ENCODE measurements at places on chromosomes 7 and 10.

DNA sequence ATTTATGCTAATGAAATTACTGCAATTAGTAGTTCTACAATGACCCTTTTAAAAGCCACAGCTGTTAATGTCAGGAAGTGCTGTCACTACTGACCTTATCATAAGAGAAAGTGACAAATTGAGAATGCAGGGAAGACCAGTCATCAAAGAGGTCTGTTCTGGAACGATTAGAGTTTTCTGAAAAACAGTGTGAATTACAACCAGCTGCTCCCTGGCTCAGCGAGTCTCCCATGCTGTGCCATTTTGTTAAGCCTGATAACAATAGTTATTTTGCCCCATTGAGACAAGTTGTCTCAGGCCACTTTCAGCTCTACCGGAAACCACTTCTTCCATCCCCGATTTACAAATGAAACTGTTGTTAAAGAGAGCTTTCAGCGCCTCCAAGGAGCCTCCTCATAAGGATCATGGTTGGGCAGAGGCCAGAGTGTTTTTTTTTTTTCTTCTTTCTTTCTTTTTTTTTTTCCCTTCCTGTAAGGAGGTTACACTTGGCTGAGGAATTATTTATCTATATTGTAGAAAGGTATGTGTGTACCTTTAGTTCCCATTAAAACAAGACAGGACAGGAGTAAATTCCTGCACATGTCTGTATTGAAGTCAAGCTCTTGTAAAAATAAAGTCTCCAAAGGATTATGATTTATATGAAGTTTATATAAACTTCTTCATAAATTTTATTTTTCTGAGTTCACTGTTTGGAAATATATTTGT lies 173.6 kb downstream of the CDCA7L start:
- DNase-seq, result no peak

DNA sequence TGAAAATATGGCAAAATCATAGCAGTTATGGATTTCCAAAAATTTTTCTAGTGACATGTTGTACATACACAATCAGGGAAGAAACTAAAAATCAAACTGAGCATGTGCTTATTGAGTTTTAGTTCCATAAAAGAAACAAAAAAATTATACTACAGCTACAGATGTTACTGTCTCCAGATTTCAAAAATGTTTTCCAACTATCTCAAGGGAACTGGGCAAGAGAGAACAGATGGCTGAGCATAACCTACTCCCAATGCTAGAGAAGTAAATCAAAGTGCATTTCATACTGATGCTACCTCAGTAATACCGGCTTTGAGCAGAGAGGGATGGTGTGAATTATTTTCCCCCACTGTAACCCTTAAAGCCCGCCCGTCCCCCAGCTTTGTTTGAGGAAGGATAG lies 40.7 kb upstream of the KMT2C start:
- DNase-seq, result no peak

GRCh38 chr10:14648946-14649345 lies 125.8 kb downstream of the FAM107B start:
- DNase-seq, result no peak

GRCh38 chr10:102931643-102932042 lies 13.5 kb downstream of the CNNM2 start:
- DNase-seq, result no peak

DNA sequence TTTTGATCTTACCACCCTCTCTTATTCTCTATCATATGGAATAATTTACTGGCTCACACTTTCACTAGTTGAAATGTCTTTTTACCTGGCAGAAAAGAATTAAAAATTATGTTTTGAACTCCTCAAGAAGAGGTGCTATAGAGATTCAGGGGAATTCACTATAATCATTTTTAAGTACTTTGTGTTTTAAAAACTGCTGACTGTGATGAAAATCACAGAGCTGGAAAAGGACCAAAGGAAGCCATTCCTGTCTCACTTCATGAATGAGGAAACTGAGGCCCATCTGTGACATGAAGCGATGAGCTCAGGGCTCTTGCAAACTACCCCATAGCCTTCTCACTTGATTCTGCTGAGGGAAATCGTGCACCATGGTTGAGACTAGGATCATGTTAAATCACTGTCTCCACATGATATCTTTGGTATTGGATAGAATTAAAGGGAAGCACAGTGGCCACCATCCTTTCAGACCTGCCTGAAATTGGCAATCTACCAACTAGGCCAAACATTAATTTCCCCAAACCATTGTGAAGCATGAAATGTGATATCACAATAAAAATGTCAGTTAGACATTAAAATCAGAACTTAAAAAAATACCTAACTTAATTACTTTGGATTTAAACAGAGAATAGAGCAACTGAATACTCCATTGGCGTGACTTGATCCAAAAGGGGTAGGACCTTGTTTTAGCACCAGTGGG lies 141.0 kb downstream of the FZD1 start:
- DNase-seq, result no peak

DNA sequence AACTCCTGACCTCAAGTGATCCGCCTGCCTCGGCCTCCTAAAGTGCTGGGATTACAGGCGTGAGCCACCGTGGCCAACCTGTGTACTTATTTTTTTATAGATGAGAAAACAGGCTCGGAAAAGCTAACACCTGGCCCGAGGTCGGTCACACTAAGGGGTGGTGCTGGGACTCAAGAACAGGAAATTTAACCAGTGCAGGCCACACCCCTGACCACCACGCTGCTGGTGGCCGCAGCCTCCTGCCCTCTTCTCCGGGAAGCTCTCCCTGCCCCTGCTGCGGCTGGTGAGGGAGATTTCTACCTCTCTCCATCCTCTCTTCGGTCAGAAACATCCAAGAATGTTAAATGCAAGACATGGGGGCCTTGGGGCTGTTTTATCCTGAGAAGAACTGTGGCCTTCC lies 63.2 kb downstream of the TNRC18 start:
- no peak for DNase-seq

GRCh38 chr7:47664650-47665195 lies 82.8 kb upstream of the TNS3 start:
- no peak for DNase-seq

- no peak for DNase-seq
These were observed 110.9 kb downstream of the WDR11 start for GRCh38 chr10:120961795-120962755.

DNA sequence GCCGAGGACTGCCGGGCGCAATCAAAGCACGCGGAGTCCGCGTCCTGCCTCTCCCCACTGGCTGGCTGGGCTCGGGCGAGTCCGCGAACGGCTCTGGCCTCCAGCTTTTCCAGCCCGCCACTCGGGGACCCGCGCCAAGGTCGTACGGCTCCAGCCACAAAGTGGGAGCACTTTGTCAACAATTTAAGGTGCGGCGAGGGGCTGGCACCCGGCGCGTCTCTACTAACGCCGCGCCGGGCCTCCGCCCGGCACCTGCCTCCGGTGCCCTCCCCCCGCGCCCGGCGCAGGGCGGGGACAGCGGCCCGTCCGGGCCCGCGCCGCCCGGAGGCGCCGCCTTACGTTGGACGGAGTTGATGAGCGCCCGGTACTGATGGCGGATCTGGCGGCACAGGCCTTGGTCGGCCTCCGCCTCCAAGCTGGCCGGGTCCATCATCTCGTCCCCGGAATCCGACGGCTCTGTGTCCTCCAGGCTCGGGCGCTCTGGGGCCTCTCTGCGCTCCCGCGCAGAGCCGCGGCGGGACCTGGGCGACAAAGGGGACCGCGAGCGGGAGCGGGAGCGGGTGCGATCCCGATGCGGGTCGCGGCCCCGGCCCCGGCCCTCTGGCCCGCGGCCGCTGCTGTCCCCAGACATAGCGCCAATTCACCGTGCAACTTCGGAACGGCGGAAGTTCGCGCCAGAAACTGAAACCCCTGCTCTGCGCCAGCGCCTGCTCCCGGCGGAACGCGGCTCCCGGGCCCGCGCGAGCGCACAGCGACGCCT lies at the start of gene NSMCE4A:
NSMCE4A (minus strand) TSS at position 683 of the 760 bp plus-strand sequence; CDS start at position 631, 52 bp downstream.
- DNase-seq, result peak; percentile 84

GRCh38 chr10:10788761-10789160 lies 228.9 kb upstream of the CELF2 start:
- DNase-seq, result no peak

- peak; percentile 57 for DNase-seq
These were observed 96.5 kb downstream of the PFKFB3 start for GRCh38 chr10:6299234-6299633.

- no peak for DNase-seq
These were observed 148.7 kb downstream of the FGFR2 start for GRCh38 chr10:121449482-121449924.

GRCh38 chr10:7338469-7338868 lies 72.4 kb downstream of the SFMBT2 start:
- DNase-seq, result no peak

GRCh38 chr7:27147199-27148030 lies at the start of gene HOXA6:
Gene HOXA6 (minus strand): TSS chr7:27147774. CDS start chr7:27147749, 25 bp downstream.
- no peak for DNase-seq

GRCh38 chr10:125795128-125795527 lies 19.5 kb upstream of the MMP21 start:
- DNase-seq, result no peak
